ENCODE measurements at places on chromosomes 1 and 21. TPM values are rescaled to one million over a fixed set of nuclear protein-coding genes. Genes with fewer than 3 reads are reported as not detected.

SPRR3 gene
- not detected for polyA plus RNA-seq

CDKN2C gene
- polyA plus RNA-seq: 42.8 TPM

PRDM2 gene
- polyA plus RNA-seq: 11.1 TPM

ZBED6 gene
- 12.0 TPM for polyA plus RNA-seq

TAS1R1 gene
- 0.05 TPM for polyA plus RNA-seq

RIPPLY3 gene
- 0.03 TPM for polyA plus RNA-seq

TCP10L gene
- 0.24 TPM for polyA plus RNA-seq

TMCO4 gene
- 12.5 TPM for polyA plus RNA-seq

FBXO2 gene
- polyA plus RNA-seq: 0.81 TPM

METTL13 gene
- polyA plus RNA-seq: 27.3 TPM

FAM131C gene
- 0.34 TPM for polyA plus RNA-seq

KRTAP19-1 gene
- polyA plus RNA-seq: not detected

ACKR1 gene
- not detected for polyA plus RNA-seq

FAM163A gene
- polyA plus RNA-seq: not detected

MACF1 gene
- polyA plus RNA-seq: 110 TPM

ARL8A gene
- polyA plus RNA-seq: 35.8 TPM

TRAF3IP3 gene
- not detected for polyA plus RNA-seq

PROX1 gene
- 0.02 TPM for polyA plus RNA-seq

SLC25A34 gene
- 0.35 TPM for polyA plus RNA-seq

PTAFR gene
- polyA plus RNA-seq: 0.25 TPM

COL8A2 gene
- 2.9 TPM for polyA plus RNA-seq

KRTAP7-1 gene
- polyA plus RNA-seq: not detected

OR2L13 gene
- not detected for polyA plus RNA-seq

FOXO6 gene
- polyA plus RNA-seq: not detected

ABCA4 gene
- polyA plus RNA-seq: 0.02 TPM

DCST2 gene
- 0.06 TPM for polyA plus RNA-seq

CD2 gene
- polyA plus RNA-seq: not detected

MARK1 gene
- 1.1 TPM for polyA plus RNA-seq

NUP210L gene
- polyA plus RNA-seq: 0.08 TPM

NID1 gene
- 152 TPM for polyA plus RNA-seq

All from fibroblast of lung (primary cell).